ENCODE measurements at places on chromosomes 11 and 22.

DNA sequence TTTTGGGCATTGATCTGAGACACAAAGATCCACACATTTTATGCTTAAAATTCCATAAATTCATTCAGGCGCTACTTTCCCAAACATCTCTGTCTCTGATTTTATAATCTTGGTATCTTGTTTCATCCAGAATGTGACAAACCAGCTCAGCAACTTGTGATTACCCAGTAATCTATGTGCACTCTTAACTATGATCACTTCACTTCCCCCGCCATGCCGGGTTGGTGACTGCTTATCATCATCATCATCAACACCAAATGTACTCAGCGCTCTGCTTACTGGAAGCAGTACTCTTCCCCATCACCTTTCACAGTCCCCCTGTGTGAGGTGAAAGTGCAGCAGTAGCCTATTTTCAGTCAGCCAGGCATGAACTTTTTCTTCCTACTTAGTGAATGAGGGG lies 15.2 kb upstream of the MMP7 start:
- DNase-seq, result no peak

DNA sequence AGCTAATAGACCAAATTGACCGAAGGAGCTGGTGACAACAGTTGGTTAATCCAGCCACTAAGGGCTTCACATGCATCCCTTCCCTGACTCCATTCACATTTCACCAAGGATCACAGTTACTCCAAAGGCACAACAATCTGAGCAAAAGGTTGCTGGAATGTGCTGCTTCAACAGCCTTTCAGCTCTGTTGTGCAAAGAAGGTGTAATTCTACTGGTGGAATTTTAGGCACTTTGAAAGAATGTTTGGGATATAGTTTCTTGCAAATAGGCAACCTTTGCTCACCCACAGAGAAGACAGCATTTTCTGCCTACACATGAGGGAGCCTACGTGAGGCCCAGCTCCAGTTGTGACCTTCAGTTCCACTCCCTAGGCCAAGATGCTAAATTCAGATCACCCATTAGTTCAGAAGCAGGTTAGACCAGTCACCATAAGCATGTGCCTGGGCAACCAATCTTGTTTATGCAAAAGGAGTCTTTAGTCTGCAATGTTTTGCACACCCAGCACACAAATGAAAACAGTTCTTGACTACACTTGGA lies 21.6 kb upstream of the FCHSD2 start:
- DNase-seq, result no peak

- DNase-seq, result no peak
These were observed 8.3 kb downstream of the FTH1 start for GRCh38 chr11:61959114-61959513.

GRCh38 chr11:16252373-16252772 lies 104.0 kb downstream of the SOX6 start:
- no peak for DNase-seq

- DNase-seq, result peak; percentile 50
These were observed 782 bp downstream of the TMEM109 start for GRCh38 chr11:60914633-60915247.

GRCh38 chr22:42202669-42203068 lies 67.8 kb downstream of the TCF20 start:
- DNase-seq, result no peak

DNA sequence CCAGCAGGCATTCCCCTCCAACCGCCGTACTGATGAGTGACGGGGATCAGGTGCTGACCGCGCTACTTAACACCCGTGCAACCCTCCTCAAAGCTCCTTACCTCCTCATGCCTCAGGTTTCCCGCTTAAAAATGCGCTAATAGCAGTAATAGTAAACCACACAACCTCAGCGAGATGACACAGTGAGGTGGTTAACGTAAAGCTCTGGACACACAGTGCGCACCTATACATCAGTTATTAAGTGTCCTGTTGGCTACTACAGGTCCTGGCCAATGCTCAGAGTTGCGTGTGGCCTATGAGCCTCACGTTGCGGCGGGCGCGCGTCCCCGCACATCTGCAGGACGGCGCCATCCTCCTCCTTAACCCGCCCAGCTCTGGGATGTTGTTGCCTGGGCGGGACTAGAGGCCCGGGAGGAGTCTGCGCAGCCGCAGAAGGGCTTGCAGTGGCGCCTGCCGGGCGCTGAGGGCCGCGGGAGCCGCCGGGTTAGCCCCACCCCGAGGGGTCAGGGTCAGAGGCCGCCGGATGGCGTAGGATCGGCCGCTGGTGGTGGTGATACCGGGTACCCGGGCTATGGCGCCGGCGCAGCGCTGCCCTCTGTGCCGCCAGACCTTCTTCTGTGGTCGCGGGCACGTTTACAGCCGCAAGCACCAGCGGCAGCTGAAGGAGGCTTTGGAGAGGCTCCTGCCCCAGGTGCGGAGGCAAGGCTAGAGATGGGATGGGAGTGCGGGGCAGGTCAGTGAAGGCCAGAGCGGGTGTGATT lies at the start of gene CENATAC:
Gene CENATAC (plus strand): TSS at position 512 of the 761 bp plus-strand sequence. CDS start 60 bp downstream, at position 572.
- DNase-seq, result peak; percentile 98

GRCh38 chr11:87859636-87860035 lies 315.6 kb downstream of the RAB38 start:
- DNase-seq, result peak; percentile 93

GRCh38 chr11:1520663-1521267 lies 34.2 kb upstream of the MOB2 start:
- DNase-seq, result no peak

DNA sequence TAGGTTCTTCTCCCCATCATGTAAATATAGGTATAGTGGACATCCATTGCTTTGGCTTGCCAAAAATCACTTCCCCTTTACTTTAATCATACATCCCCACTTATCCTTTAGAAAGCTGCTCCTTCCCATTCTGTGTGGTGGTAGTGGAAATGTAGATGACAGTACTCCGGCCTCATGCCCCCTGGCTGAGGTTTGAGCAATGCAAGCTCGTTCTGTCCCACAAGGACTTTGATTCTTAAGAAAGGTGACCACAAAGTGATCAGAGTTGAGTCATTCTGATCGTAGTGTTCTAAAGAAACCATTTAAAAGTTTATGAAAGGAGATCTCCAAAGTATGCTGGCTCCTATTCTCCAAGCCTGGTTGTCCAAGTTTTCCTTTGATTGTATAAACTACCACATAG lies 10.9 kb downstream of the TUG1 start:
- DNase-seq, result no peak

- DNase-seq, result no peak
These were observed 404.5 kb downstream of the INSC start for GRCh38 chr11:15519124-15519791.

DNA sequence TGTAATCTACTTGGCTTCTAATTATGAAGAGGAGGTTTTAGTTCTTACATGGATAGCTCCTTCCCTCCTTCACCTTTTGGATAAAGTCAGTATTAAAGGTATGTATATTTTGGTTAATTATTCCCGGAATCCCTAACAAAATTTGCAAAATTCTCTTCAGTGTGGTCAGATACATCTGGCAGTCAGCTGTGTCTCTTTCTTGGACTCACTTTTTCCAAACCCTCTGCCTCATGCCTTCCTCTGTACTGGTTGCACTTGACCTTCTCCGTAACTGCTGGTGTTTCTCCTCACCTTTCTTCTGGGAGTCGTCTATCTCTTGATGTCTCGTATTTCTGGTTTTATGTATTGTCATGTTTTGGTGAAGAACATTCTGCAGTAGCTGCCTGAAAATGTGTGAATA lies 62.5 kb downstream of the PPP6R3 start:
- no peak for DNase-seq

DNA sequence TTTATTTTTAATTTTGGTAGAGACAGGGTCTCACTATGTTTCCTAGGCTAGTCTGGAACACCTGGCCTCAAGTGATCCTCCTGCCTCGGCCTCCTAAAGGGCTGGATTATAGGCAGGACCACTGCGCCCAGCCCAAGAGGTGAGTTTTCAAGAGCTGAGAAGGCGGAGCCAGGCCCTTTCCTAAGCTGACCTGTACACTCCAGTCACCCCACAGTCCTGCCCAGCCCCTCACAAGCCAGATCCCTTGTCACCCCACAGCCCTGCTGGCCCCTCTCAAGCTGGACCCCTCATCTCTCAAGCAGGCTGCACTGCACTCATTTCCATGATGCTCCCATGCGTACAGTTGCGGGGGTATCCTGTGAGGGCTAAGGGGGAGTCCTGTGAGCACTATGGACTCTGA lies 2.9 kb downstream of the DENND6B start:
- no peak for DNase-seq

- DNase-seq, result peak; percentile 54
These were observed at the start of gene SLC1A2 for GRCh38 chr11:35419184-35419829. SLC1A2 (minus strand) TSS chr11:35419558; CDS start chr11:35418966, 592 bp downstream.

DNA sequence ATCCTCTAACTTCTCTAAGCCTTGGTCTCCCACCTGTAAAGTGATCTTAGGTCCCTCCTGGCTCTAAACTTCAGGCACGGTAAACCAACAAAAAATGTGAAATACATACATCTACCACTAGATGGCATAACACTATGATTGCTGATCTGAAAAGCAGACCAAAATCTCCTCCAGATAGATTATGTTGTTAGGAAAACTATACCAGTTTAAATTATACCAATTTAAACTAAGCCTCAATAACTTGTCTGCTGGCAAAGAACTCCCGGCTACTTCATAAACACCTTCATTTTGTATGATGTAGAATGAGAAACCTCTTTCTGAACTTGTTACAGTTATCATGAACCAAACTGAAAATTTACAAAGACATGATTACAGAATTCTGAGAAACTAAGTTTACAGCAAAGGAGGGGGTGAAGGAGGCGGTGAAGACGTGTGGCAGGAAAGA lies 85.9 kb downstream of the SBF2 start:
- peak; percentile 62 for DNase-seq
